CD4-positive, alpha-beta T cell treated with Interleukin-6 at 100 ng/mL for 8 hours (primary cell): ENCODE measurements at places on chromosomes 7 and 10.
A peak's percentile ranks its signal among the peaks of the same experiment; 100 is the strongest.

DNA sequence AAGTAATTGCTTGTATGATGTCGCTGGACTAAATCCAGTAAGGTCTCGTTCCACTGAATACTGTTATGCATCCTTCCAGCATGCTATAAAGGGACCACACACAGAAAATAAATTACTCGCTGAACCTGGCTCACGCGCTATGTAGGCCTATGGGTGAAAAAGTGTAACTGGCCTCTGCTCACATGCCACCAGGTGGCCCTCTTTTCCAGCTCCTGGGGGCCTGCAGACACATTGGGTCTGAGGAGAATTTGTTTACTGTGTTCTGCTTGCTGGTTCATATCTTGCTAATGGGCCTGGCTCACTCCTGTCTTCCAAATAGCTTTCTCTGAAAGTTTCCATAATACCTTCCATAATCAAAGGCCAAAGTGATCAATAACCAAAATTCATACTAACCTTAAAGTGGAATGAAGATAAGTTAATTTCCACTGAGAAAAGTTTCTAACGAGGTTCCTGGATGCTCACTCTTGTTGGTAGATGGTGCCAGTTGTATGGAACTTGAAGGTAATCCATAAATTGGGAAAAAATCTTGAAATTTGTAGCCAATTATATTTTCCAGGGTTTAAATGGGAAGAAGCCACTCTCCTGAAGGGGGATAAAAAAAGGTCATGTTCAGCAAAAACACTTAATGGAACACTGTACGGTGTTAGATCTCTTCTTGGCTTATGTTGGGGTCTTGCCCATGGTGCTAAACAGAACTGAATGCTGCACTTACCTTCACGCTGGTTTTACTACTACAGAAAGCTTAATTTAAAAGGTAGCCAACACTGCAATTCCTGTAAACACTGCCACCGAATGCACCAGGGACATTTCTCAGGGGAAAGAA, 27.0 kb upstream of the ZPBP start:
- peak; percentile 24 for DNase-seq

GRCh38 chr10:420154-421121, 269.0 kb downstream of the DIP2C start:
- DNase-seq, result no peak

GRCh38 chr10:91163869-91164474, 56.5 kb upstream of the PCGF5 start:
- DNase-seq, result peak; percentile 54

- DNase-seq, result no peak
Observed at GRCh38 chr7:78684201-78684600, 769.3 kb downstream of the MAGI2 start.

DNA sequence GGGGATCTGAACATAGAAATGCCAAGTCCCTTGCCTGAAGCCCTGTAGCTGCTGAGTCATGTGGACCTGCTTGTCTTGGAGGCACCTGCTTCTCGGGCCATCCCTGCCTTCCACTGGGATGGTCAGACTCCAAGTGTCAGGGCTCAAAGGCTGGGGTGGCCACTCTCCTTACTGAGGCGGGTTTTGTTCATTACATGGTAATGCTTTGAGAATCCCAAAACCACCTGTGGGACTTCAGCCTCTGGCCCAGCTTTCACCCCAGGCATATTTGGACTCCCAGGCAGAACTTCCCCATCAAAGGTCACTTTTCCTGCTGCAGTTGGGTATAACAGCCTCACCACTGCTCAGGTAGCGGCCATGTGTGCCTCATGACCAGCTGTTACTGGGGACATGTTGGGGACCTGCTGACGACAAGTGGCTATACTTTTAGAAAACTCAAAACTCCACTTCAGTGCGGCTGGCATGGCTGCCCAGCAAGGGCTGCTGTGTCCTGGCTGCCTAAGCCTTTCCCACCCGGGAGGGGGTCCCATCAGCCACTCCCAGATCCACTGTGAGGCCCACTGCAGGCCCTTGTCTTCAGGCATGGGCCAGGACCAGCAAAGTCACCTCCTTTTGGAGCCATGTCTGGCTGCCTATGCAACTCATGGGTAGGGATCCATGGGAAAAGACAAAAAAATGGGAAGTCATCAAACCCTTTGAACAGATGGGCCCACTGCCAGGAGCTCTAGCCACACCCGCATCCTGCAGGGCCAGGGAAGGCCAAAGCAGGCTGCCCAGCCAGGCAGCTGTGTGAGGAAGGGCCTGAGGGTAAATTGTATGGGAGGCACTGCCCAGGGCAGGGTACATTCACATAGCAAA, 96.7 kb downstream of the ARHGAP22 start:
- no peak for DNase-seq

GRCh38 chr7:45573661-45574415, at the start of gene ADCY1:
Gene ADCY1 (plus strand): TSS chr7:45574368. CDS start chr7:45574544, 176 bp downstream.
- no peak for DNase-seq

DNA sequence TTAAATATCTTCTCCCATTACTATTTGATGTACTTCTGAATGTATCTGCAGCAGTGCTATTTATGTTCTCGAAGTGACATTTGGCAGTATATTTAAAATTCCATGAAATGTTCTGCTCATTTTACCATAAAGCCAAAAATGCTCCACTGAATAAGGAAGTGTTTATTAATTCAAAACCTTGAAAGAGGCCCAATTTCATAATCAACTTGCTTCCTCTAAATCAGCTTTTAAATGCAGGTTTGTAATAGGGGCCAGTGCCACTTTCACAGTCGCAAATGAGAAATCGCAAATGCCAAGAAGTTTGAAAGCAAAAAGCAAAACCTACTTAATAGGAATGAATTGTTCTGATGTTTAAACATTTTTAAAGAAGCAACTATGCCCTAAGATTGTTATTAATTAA, 11.4 kb downstream of the NHLRC2 start:
- no peak for DNase-seq
